ENCODE measurements at places on chromosomes 1 and 21.

DNA sequence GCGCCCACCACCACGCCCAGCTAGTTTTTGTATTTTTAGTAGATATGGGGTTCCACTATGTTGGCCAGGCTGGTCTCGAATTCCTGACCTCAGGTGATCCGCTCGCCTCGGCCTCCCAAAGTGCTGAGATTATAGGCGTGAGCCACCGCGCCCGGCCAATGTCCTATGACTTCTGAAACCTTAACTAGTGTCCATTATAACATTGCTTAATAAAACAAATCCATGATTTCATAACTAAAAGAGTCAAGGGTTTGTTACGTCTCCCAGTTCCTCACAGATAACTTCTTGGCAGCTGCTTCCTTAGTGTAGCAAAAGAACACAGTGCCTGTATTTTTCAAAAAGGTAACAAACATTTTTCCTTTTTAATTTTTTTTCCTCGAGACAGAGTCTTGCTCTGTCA, 53.6 kb downstream of the FBXO42 start:
- DNase-seq: no peak

- no peak for DNase-seq
These were observed 715 bp upstream of the ARTN start for GRCh38 chr1:43932786-43933385.

DNA sequence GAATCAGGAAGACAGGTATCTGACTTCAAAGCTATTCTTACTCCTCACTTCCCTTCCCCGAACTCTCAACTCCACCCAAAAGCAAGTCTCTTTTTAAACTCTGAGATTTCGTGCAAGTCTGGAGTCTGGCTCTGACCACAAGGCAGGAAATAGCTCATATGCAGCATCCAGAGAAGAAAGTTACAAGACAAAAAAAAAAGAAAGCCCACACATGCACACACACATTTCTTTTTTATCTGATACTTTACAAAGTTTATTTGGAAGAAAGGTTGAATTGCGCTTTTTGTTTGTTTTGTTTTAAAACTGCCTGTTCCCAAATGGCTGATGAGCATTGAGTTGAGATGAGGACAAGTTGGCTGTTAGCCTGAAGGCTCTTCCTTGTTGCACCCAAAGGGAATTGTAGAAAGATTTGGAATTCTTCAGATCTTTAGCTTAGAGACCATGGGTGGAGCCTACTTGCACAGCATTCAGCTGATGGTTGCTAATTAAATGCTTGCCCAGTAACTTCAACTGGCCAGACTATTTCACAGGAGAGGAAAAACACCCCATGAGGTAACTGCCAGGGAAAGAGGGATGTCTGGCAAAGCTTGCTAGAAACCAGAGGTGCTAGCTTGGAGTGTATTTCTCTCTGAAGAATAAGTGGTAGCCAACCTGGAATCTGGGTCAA, 490.3 kb downstream of the TTLL7 start:
- peak; percentile 14 for DNase-seq

GRCh38 chr1:39692152-39693074, 1.2 kb upstream of the HPCAL4 start:
- no peak for DNase-seq

DNA sequence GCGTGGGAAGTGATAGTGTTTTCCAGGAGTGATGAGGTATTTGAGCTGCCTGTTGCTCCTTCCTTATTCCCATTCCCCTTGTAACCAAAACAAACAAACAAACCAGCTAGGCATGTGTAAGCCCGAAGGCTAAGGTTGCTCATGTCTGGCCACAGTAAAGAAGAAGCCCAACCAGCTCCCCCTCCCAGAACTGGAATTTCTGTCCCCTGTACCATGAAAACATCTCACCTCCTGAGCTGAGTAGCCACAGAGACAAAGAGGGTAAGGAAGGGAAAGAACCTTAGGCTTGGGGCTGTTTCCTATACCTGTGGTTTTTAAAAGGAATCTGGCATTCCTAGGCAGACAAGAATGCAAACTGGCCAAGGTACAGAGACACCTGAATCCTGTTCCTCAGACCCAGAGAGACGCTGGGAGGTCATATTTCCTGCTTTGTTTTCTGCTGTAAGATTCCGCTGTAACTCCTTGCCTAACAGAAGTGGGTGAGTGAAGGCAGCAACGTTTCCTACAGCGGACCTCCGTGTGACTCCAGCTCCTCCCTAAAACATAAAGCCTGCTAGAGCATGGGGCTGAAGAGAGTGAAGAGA, 41.7 kb upstream of the RAB4A start:
- DNase-seq: peak; percentile 66

- DNase-seq: no peak
These were observed 236.9 kb downstream of the SIPA1L2 start for GRCh38 chr1:232393010-232393409.
